ENCODE measurements at places on chromosomes 5 and 9.

GRCh38 chr5:176676361-176676824 is 29.1 kb downstream of the TSPAN17 start:
- no peak for DNase-seq

DNA sequence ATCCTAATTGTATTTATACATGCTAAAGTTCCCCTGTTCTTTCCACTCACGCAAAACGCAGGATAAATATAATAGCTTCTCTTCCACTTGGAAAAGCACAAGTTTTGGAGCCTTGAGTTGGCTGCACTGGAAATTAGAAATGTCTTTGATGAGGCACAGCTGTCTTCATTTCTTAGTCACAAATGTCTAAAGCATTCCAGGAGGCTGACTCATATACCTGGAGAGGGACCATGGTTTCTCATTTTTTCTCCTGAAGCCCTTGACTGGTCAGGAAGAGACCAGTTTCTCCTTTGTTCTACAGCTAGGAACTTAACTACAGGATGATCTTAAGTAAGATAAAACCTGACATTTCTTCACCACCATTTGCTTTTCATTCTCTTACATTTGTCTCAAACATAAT is 16.2 kb downstream of the MTX3 start:
- DNase-seq = no peak

GRCh38 chr9:134612715-134613114 is 28.9 kb upstream of the COL5A1 start:
- DNase-seq = no peak

DNA sequence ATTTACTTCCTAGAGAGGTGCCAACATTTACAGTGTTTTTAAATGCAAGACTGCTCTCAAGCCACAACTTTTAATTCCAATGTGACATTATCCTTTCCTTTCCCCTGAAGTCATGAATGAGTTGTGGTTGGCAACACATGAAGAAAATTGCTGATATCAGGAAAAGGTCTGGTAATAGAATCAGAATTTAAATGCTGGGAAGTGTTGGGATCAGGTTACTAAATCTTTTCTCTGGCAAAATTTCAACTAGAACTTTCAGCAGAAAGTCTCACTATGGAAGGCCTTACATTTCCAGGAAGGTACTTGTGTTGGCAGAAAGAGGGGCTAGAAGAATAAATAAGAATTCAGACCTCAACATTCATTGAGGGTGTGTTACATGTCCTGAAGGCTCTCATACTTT is 10.6 kb upstream of the SLC44A1 start:
- DNase-seq = no peak
